AG09309 (cell line): ENCODE measurements at places on chromosomes 1 and 21.

GRCh38 chr1:107263291-107263915 lies 122.6 kb downstream of the NTNG1 start:
- DNase-seq = no peak

GRCh38 chr1:55981010-55981650 lies 598.2 kb downstream of the PLPP3 start:
- peak; percentile 58 for DNase-seq

GRCh38 chr1:45854724-45855123 lies 51.3 kb downstream of the MAST2 start:
- DNase-seq = no peak

DNA sequence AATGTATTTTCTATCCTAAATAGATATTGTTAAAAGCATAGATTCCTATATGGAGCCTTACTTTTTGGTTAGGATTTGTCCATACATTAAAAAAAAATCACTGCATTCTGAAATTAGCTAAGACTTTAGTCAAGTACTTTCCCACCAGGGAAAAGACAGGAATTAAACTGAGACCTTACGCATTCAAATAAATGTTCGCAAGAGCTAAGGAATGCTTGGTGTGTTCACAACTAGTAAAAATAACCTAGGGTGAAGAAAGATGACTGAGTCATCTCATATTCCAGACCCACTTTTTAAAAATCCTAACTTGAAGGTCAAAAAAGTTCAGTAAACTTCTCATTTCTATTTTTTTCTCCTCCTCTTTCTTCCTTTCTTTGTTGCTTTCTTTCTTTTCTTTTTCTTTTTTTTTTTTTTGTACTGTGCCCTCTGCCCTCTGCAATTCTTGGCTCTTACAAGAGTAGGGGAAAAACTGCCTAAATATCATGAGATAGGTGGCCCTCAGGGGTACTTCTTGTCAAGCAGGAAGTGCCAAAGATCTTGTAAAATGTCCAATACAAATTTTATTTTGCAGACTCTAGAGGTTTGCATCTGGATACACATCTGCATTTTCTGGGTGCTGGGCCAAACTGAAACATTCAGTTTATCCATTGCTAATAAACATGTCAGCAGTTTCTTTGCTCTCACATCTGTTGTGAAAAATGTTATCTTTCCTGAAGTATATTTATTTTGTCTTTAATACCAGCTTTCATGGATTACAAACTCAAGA lies 121.4 kb upstream of the GORAB start:
- peak; percentile 92 for DNase-seq

DNA sequence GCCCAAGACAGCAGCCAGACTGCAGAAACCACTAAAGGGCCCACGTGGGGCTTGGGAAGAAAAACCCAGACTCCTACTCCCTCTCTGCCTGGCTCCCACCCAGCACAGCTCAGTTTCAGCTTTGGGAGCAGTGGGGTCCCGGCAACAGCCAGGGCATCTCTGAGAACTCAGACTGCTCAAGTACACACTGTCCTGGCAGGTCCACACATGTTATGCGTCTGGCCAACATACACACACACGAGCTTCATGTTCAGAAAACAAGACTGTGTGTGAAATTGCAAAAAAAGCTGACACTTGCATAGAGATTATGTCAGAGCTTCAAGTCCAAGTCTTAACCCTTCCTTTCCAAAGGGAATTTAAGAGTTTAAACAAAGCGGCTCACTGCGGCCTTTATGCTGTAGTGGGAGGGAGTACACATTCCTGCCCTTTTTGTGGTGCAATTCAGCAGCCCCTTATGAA lies 136.6 kb upstream of the CD34 start:
- no peak for DNase-seq

- DNase-seq = no peak
Observed at GRCh38 chr1:156772728-156773497, 5.6 kb downstream of the PRCC start.

DNA sequence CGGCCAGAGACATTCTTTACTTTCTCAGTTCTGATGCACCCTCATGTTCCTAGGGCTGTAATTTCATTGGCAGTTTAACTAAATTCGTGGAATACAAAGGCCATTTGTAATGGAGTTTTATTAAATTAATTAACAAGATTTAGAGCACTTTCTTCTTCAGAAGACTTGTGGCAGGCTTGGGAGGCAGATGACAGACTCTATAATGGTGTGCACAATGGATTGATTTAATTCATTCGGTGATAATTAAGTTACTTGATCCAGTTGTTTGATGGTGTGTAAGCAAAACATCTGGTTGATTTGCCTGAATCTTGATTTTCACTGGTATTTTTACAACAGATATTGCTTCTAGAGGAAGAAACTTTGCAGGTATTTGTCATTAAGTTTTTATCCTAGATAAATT lies 361.9 kb upstream of the GREM2 start:
- DNase-seq = no peak

DNA sequence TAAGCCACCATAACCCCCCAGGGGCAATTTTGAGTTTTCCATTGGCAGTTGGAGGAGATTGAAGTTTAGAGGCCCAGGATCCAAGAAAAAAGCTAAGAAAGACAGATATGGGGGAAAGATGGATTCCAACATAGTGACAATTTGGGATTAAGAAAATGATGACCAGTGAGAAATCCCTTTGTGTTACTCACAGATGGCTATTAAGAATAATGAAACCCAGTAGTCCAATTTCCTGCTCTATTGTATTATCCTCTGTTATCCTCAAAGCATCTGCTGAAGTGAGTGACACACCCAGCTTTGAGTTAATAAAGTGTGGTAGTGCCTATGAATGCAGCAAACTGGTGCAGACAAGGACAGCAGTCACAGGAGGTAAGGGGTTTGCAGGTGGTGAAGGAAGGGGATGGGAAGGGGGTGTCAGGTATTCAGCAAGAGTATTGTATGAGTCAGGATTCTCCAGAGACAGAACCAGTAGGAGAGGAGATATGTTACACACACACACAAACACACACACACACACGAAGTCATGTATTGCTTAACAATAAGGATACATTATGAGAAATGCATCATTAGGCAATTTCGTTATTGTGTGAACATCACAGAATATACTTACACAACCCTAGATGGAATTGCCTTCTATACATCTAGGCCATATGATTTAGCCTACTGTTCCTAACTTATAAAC lies 112.4 kb upstream of the VANGL1 start:
- DNase-seq = no peak

DNA sequence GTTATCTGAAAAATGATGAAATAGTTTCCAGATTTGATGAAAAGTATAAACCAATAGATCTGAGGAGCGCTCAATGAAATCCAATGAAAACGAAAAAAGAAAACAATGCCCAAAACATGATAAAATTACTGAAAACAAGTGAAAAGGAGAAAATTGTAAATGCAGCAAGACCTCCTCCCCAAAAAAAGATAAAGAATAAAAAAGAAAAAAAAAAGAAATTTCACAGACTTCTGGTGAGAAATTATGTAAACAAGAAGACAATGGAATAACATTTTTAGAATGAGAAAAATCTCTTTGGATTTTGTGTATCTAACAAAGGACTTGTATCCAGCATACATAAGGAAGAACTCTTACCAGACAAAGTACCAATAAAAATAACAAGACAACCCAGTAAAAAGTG lies 134.2 kb downstream of the DNAH14 start:
- no peak for DNase-seq

GRCh38 chr1:234604495-234605398 lies 5.2 kb downstream of the IRF2BP2 start:
- DNase-seq = no peak

DNA sequence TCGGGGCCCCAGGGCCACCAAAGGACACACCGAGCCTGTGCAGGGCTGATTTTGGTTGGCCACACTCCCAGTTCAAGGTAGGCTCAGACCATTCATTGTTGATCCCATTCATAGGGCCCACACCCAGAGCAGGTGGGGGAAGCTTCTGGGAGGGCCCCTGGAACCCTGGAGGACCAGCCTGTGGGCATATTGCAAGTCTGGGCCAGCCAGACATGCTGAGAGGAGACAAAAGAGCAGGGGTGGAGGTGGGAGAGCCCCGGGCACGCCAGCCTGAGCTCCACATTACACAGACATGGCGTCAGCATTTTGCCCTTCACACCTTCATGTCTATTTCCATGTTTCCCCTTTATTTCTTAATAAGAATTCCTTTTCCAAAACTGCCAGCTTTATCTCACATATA lies 25.7 kb downstream of the PMVK start:
- DNase-seq = no peak

DNA sequence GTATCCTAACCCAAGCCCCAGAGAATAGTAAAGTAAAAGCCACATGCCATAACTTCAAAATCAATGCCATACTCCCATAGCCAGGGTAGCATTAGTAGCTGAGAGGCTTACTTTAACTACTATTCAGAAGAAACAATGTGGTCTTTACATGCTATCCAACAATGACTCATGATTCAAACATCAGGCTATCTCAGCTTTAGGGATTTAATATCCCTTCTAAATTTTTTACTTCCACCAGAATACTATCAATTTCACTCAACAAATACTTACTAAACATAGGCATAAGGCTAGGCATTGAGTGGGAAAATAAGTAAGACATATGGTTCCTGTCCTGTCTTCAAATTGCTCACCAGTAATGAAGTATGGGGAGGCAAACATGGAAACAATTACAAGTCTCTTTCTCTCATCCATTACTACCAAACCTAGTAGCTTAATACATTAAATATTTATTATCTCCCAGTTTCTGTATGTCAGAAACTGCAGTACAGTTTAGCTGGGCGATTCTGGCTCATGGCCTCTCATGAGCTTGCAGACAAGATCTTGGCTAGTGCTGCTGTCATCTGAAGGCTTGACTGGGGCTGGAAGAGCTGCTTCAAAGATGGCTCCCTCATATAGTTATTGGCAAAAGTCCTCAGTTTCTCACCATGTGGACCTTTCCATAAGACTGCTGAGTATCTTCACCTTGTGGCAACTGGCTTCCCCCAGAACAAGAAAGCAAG lies 30.7 kb downstream of the EVI5 start:
- peak; percentile 73 for DNase-seq

GRCh38 chr1:172148213-172148612 lies 272.3 kb upstream of the C1orf105 start:
- no peak for DNase-seq

GRCh38 chr21:34498623-34499022 lies 13.4 kb downstream of the KCNE1 start:
- no peak for DNase-seq

DNA sequence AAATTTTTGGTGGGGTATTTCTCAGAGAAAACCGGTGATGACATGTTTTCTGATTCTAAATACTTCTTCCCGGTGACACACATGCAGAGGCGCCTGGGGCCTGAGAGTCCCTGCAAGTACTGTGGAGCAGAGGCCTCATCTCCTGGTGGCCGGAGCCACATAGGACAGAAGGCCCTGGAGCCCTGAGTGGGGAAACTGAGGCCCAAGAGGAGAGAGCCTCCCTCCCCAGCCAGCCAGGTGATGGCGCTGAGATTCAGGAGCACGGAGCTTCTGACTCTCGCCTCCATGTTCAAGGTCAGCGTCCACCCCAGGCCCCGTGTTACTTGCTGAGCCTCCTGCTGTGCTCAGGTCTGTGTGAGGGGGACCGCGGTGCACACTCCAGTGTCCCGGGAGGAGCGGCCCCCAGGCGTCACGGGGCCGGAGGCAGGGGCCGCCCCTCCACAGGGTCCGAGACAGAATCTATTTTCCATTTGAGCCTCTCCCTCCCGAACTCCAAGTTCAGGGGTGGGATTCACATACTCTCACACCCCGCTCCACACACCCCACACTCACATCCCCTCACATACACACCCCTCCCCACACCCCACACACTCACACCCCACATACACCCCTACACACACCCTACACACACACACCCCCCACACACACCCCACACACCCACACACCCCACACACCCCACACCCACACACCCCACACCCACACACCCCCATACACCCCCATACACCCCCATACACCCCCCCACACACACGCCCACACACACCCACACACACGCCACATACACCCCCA lies 43.8 kb downstream of the SLX9 start:
- DNase-seq = no peak

GRCh38 chr1:178768423-178768822 lies 43.4 kb downstream of the RALGPS2 start:
- no peak for DNase-seq

GRCh38 chr1:87134061-87134460 lies 194.6 kb upstream of the LMO4 start:
- DNase-seq = no peak

DNA sequence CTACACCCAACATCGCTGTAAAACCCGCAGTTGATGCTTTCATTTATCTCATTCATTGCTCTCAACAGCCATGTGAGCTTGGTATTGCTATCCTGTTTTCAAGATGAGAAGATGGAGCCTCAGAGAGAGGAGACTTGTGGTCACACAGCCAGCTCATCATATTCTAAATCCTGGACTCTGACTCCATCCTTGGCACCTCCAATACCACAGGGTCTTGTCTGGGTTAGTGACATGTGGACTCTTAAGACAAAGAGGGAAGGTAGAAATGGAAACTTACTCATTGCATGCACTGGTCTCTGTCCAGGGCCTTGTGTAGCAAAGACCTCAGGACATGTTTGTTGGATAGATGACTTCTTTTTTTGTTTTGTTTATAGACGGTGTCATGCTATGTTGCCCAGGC lies 7.0 kb upstream of the RNF19B start:
- DNase-seq = no peak

GRCh38 chr1:116671072-116671760 lies 3.7 kb upstream of the IGSF3 start:
- DNase-seq = no peak

DNA sequence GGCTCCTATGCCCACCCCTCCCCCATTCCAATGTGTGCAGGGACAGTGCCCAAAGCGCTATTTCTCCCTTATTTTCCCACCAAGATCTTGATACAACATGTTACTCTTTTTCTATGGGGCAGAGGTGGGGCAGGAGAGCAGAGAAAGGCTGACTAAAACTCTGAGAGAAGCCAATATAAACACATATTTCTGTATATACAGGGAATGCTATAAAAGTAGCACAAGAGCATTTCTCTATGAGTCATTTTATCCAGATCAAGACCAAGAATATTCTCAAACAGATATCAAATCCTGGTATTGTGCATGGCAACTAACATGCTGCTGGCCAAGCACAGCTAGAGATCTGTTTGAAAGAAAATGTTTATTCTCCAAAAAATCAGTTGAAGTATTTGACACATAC lies 7.3 kb downstream of the WDR26 start:
- peak; percentile 53 for DNase-seq

- no peak for DNase-seq
Observed at GRCh38 chr1:62590970-62591368, 6.4 kb upstream of the ANGPTL3 start.

- DNase-seq = no peak
Observed at GRCh38 chr1:154744352-154745035, 125.6 kb downstream of the KCNN3 start.

GRCh38 chr1:31387612-31388011 lies 14.7 kb upstream of the FABP3 start:
- DNase-seq = no peak

DNA sequence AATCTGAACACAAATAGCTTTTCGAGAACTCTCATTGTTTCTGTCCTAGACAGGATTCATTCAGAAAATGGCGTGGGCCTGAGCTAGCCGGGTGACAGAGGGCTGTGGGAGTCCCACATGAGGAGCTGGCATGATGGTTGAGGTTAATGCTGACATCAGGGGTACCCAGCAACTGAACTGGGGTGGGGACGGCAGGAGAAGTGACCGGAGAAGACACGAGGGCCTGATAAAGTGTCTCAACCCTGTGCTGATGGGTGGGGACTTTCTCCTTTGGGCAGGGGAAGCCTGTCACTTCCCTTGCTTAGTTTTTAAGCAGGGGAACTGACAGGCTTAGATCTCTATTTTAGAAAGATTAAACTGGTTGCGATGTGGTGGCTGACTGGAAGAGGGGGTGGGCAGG lies 14.6 kb downstream of the CHIT1 start:
- DNase-seq = no peak
